ENCODE measurements at places on chromosomes 3 and 15. TPM values are rescaled to one million over a fixed set of nuclear protein-coding genes. Genes with fewer than 3 reads are reported as not detected.

Gene AADACL2
- polyA plus RNA-seq = not detected

Gene SEC22C
- polyA plus RNA-seq = 36.0 TPM

Gene ZNF860
- polyA plus RNA-seq = 0.27 TPM

Gene TIGIT
- 0.45 TPM for polyA plus RNA-seq

Gene C3orf22
- not detected for polyA plus RNA-seq

Gene ATP8B4
- polyA plus RNA-seq = 1.3 TPM

Gene COLQ
- polyA plus RNA-seq = 0.81 TPM

Gene TOMM70
- 16.2 TPM for polyA plus RNA-seq

DNA sequence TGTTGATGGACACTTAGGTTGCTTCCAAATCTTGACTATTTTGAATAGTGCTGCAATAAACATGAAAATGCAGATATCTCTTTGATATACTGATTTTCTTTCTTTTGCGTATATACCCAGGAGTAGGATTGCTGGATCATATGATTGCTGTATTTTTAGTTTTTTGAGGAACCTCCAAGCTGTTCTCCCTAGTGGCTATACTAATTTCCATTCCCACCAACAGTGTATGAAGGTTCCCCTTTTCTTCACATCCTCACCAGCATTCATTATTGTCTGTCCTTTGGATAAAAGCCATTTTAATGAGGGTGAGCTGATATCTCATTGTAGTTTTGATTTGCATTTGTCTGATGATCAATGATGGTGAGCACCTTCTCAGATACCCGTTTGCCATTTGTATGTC lies 12.5 kb downstream of the PATL2 start:
- no peak overlapping the region for H3K4me3 ChIP-seq
- H3K27me3 ChIP-seq = no peaks in the 10 kb centered on the region
- no peak overlapping the region for H3K27ac ChIP-seq
- no peaks in the 10 kb centered on the region for H3K36me3 ChIP-seq
- no peaks in the 10 kb centered on the region for H3K4me1 ChIP-seq

DNA sequence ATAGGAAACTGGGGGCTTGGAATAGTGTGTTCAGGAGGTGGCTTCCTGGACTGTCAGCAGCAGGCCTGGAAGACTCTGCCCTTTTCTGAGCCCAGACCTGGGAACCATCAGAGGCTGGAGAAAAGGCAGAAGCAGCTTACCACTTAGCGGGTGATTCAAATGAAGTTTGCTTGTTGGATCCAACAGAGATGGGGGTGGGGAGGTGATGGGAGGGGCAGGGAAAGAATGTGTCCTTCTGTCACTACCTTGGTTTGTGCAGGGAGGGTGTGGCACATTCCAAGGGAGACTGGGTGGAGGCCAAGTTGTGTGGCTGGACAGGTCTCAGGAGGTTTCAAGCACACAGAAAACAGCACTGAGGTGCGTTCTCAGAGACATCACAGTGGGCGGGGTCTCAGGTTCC lies 58.8 kb downstream of the TRAK1 start:
- H3K4me1 ChIP-seq = peaks cover 13% of the 10 kb centered on the region
- DNase-seq = peak; percentile 91
- no peak overlapping the region for H3K4me3 ChIP-seq

DNA sequence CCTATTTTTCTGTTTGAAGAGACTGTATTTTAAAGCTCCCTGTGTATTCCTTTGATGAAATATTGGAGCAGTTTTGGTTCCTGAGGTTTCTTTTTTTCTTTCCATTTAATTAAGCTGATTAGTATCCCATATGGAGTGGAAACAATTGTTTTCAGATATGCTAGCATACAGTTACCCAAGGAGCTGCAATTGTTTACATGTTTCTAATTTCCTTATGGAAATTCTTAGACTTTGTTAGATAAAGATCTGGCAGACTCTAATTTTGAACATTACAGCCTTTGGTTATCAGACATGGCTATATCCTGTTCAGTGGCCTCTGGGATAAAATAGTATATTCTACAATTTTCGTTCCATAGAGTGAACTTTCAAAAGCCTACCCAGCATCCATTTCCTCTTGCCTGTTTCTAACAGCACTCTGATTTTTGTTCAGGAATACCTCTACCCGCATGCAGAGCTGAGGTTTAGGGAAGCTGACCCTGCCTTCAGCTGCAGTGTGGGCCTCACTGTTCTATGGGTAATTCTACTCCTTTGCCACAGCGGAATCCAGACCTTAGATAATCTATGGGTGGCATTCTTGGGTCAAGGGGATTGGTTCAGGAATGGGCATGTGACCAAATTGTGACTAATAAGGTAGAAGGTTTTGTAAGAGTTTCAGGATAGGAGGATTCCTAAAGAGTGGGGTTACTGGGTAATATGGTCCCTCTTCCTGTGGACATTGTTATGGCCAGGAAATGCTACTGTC lies 161.1 kb upstream of the ANKRD28 start:
- no peak overlapping the region for H3K27ac ChIP-seq
- no peaks in the 10 kb centered on the region for H3K27me3 ChIP-seq
- no peaks in the 10 kb centered on the region for H3K36me3 ChIP-seq
- H3K4me3 ChIP-seq = no peak overlapping the region

- H3K27me3 ChIP-seq = peaks cover 3% of the 10 kb centered on the region
- DNase-seq = no peak
- no peaks in the 10 kb centered on the region for H3K36me3 ChIP-seq
- no peaks in the 10 kb centered on the region for H3K4me1 ChIP-seq
- no peak overlapping the region for H3K4me3 ChIP-seq
Observed at GRCh38 chr3:194306771-194307640, 44.1 kb downstream of the CPN2 start.

- no peaks in the 10 kb centered on the region for H3K4me1 ChIP-seq
- H3K36me3 ChIP-seq = no peaks in the 10 kb centered on the region
- peak; percentile 27 for DNase-seq
- H3K4me3 ChIP-seq = no peak overlapping the region
Observed at GRCh38 chr3:112635674-112636073, 5.3 kb downstream of the CCDC80 start.

DNA sequence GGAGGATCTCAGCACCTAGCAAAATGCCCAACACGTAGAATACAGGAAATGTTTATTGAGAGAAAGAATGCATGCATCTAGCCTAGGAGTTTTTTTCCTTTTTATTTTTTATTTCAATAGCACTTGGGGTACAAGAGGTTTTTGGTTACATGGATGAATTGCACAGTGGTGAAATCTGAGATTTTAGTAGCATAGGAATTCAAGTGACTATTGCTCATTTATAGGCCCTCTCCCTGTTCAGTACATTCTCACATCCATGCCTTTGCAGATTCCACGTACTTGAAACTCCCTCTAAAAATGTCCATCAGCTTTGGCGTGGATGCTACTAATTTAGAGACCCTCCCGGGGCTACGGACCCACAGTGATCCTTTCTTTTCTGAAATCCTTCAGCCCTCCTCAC lies 61.7 kb upstream of the PIAS1 start:
- no peak overlapping the region for H3K4me3 ChIP-seq
- H3K36me3 ChIP-seq = no peaks in the 10 kb centered on the region
- no peaks in the 10 kb centered on the region for H3K27me3 ChIP-seq
- H3K27ac ChIP-seq = no peak overlapping the region

DNA sequence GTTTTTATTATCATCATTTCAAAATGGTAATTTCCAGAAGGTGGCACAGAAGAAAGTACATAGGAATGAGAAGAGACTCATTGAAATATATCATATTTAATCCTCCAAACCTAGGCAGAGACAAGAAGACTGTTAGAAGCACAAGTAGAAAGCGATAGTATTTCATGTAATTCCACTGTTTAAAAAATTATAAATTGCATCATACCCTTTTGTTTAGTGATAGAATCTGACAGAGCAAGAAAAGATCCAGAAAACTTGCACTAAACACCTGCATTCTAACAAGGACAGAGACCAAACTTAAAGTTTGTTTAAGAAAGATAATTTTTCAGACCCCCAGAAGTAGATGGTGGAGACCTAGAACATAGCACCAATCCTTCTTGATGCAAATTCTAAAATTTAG lies 56.9 kb upstream of the CD96 start:
- H3K36me3 ChIP-seq = no peaks in the 10 kb centered on the region
- no peak overlapping the region for H3K27ac ChIP-seq
- DNase-seq = no peak
- H3K27me3 ChIP-seq = no peaks in the 10 kb centered on the region
- H3K4me3 ChIP-seq = no peak overlapping the region

- peaks cover 21% of the 10 kb centered on the region for H3K4me1 ChIP-seq
- peak; percentile 75 for DNase-seq
- no peaks in the 10 kb centered on the region for H3K36me3 ChIP-seq
- H3K4me3 ChIP-seq = no peak overlapping the region
- H3K27ac ChIP-seq = no peak overlapping the region
Observed at GRCh38 chr3:27357665-27358258, 11.4 kb downstream of the NEK10 start.

DNA sequence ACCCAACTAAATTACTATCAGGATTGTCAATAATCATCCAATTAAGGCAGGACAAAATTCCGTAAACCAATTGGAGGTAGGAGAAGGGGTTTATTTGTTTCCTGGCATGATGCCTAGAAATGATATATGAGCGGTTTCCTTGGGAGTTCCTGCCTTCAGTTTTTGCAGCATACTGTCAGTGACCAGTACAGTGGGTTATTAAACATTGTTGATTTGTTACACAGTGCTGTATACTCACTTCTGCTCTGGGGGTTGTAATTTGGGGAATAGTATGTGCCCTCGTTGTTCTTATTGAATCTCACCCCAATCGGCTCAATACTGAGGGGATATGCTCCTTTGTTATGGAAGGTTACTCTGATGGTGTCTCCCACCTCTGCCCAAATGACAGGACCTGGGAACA lies 22.2 kb downstream of the CP start:
- H3K4me1 ChIP-seq = no peaks in the 10 kb centered on the region
- H3K4me3 ChIP-seq = no peak overlapping the region
- H3K27me3 ChIP-seq = no peaks in the 10 kb centered on the region
- H3K36me3 ChIP-seq = no peaks in the 10 kb centered on the region
- no peak for DNase-seq
- H3K27ac ChIP-seq = no peak overlapping the region

DNA sequence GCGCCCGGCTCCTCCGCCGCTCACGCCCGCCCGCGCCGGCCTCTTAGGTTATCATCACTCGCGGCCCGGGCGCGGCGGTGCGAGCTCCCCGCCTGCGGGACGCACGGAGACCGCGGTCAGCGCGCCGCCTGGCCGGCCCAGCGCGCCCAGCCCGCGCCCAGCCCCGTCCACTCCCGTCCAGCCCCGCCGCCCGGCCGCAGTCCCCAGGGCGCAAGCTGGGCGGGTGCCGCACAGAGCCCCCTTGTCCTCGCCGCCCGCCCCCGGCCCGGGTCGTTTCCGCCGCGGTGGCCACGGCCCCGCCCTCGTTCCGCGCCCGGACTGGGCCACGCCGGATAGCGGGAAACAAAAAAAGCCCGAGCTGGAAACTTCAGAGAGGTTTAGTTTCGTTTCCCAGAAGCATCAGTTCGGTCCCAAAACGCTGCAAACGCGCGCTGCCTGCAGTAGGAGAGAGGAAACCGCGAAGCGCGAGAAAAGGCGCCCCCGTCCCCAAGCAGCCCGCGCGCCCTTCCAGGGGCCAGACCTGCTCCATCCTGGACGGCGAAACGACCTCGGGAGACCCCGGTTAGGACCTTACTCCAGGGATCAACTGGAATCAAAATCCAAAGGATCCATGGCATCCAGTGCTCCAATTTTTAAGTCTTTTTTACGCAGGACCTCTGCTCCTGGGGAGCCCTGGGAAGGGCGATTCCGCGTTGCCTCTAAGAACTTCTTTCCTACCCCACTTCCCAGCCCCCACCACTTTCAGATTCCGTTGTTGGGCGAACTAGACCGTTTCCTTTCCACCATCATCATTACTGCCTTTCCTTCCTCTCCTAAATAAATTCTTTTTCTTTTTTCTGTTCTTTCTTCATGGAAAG lies at the start of gene ATP10A:
ATP10A (minus strand) TSS at position 217 of the 857 bp plus-strand sequence. CDS start 231 bp downstream, outside the sequence.
- H3K27ac ChIP-seq = peak within 1 kb of the TSS; percentile 46
- H3K4me1 ChIP-seq = peaks cover 3% of the 10 kb centered on the region
- peaks cover 24% of the 10 kb centered on the region for H3K27me3 ChIP-seq
- DNase-seq = no peak

DNA sequence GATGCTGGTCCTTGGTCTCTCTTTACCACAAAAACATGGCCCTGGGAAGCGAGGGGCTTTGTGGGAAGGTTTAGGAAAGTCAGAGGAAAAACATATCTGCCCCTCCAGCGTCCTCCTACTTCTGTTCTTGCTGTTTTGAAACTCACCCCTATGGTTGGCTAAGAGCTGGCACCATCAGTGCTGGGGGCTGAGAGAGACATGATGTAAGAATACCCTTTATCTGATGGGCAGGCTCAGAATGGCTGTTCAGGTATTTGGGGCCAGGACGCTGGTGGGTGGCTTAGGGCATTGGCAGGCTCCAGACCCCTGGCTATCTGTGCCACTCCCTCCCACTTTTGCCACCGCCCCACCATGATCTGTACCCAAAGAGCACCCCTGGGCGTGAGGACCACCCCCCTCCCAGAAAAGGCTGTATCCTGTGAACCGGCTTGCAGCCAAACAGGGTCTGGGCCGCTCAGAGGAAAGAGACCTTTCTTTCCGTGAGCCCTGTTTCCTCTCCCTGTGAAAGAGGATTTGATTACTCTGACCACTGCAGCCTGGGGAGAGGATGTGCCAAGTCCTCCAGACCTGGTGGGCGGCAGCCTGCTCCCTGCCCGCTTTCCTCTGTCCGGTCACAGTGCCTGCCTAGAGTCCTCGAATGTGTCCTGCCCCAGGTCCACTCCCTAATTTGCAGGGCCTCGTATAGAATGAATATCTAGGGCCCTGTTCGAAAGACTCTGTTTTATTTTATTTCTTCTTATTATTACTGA lies 61.3 kb upstream of the SLC6A6 start:
- H3K27me3 ChIP-seq = no peaks in the 10 kb centered on the region
- H3K36me3 ChIP-seq = no peaks in the 10 kb centered on the region
- no peak overlapping the region for H3K27ac ChIP-seq
- H3K4me3 ChIP-seq = no peak overlapping the region
- DNase-seq = no peak

DNA sequence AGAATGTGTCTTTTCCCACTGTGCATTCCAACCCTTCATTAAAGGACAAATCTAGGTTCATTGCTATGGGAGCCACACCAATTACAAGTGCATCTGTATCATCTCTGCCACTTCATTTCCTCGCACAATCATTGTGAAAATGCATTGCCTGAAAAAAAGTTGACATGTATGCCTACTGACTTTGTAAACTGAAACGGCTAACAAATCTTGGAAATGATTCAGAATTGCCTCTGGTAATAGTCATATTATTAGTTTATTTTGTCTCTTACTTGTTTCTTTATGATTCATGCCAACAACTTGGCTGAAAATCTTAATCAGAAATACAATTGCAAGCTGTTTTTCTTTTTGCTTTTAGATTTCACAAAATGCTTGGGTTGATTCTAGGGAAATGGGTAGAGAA lies 497.1 kb downstream of the ZIC1 start:
- H3K27me3 ChIP-seq = no peaks in the 10 kb centered on the region
- no peak for DNase-seq
- H3K4me3 ChIP-seq = no peak overlapping the region
- H3K36me3 ChIP-seq = no peaks in the 10 kb centered on the region
- H3K4me1 ChIP-seq = no peaks in the 10 kb centered on the region

DNA sequence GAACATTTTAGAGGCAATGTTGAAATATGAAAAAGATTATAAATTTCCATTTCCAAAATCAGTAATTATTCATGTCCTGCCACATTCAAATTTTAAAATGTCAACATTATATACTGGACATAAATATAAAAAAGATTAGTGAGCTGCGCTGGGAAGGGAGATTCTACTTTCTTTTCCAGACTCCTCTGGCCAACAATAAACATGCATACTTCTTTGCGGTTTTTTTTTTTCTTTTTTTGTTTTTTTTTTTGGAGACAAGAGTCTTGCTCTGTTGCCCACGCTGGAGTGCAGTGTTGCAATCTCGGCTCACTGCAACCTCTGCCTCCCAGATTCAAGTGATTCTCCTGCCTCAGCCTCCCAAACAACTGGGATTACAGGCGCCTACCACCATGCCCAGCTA lies 105.5 kb downstream of the ADAM10 start:
- DNase-seq = no peak
- no peak overlapping the region for H3K27ac ChIP-seq
- peaks cover 8% of the 10 kb centered on the region for H3K36me3 ChIP-seq
- H3K4me1 ChIP-seq = no peaks in the 10 kb centered on the region
- H3K27me3 ChIP-seq = no peaks in the 10 kb centered on the region
